ENCODE measurements at places on chromosomes 12 and 14.

DNA sequence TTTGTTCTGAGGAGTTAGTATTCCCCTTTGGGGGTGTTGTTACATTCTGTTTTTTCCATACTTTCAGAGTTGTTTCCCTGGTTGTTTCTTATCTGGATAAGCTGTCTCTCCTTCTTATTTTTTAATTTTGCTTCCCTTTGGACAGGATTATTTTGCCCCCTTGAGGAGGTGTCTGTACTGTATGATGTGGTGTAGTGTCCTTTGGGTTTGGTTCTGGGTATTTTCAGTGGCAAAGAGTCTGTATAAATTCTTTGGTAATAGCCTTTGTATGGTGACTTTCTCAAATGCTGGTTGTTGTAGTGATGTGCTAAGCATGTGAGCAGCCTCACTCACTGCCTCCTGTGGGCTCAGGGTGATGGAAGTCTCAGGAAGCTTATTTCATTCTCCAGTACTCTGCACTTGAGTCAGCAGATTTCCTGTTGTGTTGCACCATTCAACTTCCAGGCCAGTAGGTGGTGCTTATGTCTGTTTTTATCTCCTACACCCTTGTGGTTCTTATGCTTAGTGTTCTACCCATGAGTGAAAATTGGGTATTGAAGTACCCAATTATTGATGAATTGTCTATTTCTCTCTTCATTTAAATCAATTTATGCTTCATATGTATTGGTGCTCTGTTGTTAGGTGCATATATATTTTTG is 103.3 kb upstream of the PMCH start:
- peak; percentile 54 for DNase-seq

DNA sequence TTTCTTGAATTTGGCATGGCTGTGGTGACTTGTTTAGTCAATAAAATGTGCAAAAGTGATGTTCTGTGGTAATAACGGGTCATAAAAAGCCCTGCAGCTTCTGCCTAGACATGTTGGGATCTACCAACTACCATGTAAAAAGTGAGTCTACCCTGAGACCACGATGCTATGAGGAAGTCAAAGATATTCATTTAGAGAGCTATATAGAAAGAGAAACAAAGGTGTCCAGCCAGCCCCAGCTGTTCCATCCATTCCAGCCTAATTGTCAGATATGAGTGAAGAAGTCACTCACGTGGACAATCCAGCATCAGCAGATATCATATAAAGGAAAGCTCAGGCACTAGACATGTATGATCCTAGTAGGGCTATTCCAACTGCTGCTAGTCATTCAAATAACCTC is 117.2 kb upstream of the SSTR1 start:
- no peak for DNase-seq

- no peak for DNase-seq
Measured at GRCh38 chr14:22520796-22521195, 68.2 kb downstream of the DAD1 start.

DNA sequence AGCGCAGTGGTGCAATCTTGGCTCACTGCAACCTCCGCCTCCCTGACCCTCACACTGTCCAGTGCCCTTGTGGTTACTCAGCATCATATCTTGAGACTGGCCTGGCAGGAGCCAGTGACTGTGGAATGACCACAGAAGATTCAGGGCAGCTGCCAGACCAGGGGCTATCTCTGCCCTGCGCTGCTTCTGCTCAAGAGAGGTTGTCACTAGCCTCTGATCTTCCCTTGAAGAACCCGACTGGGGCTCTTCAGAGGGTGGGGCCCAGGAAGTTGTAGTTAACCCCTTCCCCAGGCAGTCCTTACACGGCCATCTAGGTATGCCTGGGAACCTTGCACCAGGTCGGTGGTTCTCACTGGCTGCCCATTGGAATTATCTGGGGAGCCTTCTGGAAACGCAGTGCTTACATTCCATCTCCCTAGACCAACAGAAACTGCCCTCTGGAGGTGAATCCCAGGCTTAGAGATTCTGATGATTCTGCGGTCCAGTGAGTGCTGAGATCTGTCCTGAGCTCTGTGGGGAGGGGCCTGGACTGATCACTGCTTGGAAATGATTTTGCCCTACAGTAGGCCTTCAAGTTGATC is 41.4 kb downstream of the PLEKHG3 start:
- no peak for DNase-seq

DNA sequence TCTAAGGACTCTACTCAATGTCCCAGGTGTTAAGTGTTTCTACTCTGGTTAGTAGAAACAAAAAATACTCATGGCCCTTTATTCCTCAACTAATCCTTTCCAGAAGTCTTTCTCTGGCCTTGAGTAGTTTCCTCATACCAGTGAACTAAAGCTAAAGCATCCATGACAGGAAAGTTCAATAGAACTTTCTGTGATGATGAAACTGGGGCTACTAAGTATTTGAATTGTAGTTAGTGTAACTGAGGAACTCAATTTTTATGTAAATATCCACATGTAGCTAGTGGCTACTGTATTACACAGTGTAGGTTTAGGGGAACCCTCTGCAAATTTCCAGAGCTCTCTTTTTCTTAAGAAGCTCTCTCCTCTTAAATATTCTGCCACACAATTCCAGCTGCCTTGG is 63.7 kb downstream of the R3HDM2 start:
- no peak for DNase-seq

DNA sequence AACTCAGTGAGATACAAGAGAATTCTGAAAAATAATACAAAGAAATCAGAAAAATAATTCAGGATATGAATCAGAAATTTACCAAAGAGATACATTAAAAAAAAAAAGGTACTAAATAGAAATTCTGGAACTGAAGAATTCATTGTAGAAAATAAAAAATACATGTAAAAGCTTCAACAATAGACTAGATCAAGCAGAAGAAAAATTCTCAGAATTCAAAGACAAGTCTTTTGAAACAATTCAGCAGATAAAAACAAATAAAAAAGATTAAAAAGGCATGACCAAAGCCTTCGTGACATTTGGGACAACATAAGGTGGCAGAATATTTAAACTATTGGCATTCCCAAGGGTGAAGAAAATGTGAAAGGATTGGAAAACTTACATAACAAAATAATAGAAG is 133.1 kb upstream of the CNOT2 start:
- DNase-seq: no peak

GRCh38 chr12:117035287-117035686 is 63.9 kb downstream of the TESC start:
- DNase-seq: no peak

DNA sequence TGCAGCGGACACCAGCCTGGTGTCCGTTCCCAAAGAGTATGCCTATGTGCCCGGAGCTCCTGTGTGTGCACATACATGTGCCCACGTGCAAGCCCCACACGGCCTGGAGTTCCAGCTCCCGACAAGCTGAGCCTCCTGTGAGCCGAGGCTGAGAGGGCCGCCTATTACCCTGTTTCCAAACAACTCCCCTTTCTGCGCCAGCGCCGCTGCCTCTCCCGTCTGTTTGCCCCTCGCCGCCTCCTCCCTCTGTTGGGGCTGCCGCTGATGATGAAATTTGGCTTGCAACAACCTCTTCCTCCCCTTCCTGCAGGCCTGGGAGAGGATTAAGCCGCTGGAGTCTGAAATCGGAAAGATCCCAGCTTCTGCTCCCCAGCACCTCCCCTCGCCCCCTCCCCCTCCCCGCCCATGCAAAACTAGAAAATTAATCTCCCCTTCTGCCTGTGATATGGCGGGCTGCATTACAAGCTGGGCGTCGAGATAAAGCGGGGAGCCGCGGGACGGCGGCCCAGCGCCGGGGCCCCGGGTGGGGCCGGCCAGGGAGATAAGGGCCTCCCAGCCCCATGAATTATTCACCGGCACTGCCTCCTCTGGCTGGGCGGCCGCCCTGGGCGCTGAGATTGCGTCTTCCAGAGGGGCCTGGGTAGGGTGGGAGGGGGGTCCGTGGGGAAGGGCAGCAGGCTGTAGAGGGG is 6.8 kb upstream of the ASIC1 start:
- no peak for DNase-seq

DNA sequence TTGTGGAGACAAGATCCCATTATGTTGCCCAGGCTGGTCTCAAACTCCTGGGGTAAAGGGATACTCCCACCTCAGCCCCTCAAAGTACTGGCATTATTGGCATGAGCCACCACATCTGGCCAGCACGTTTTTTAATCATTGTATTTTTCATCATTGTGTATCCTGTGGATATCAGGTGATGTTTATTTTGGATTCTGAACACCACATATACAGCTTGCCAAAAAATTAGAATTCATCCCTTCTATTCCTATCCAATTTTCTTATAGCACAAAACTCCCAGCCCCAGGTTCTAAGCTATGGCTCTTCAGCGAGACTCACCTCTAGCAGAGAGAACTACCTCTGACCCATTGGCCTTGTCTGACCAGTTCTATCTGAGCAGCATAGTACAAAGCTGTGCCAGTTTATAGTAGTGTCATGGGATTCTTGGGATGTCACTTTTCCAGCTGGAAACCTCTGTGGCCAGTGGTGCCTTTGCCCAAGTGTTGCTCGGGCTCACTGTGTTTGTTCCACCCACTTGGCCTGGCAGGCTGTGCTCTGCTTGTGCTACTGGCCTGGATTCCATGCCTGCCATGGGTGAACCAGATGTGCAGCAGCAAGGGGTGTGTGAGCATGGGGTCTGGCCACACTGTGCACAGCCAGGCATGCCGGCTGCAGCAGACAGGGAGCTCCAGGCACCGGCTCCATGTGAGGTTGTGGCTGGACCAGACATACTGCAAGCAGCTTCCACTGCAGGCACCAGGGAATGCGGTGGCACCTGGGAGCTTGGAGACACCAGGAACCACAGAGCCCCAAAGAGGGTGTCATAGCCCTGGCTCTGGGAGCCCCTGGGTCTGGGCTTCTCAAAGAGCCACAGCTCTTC is 37.2 kb downstream of the TIMELESS start:
- no peak for DNase-seq

GRCh38 chr14:70018713-70019211 is 139.5 kb downstream of the SMOC1 start:
- DNase-seq: peak; percentile 25

GRCh38 chr12:42235426-42235825 is 2.6 kb downstream of the YAF2 start:
- no peak for DNase-seq

DNA sequence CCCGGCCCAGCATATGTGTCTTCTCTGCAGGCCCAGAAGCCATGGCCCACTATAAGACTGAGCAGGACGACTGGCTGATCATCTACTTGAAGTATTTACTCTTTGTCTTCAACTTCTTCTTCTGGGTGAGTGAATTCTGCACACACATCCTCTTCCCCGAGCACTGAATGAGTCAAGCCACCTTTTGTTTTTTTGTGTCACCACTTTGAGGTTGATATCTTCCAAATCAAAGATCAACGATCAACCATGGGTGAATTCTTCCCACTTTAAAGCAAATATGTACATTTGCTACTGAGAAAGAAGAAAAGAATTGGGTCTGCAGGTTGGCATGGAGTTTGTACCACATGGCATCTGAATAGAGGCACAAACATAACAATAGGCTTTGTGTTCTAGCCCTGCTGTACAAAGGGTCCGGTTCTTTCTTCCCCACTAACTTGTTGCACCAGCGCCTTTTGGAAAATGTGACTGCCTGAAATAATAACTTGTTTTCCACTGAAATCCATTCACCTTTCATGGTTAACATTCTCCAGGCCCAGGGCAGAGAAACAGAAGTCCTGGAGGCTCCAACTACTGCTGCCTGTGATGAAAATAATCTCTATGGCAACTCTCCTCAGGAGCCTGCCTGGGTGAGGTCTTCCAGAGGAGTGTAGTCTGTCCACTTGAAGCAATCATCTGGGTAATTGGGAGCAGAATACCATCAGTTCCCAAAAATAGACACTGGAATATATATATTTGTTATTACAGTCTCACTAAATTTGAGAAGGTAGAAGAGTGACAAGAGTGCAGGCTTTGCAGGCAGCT is 27.6 kb downstream of the TSPAN11 start:
- no peak for DNase-seq

DNA sequence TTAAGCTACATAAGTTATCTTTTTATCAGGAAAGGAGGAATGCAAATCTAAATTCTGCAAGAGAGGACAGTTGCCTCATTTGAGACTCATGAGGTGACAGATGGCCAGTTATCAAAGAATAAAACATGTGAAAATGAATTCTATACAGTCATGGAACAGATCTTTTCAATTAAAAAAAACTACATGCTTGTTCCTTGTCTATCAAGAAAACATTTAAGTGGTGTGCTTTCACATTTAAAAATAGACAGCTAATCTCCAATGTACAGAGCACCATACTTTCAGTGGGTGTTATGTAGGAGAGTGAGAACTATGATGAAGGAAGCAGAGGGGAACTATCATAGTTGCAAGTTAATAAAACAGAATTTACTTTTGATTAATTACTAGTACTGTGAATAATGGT is 76.7 kb upstream of the TTC7B start:
- DNase-seq: no peak

GRCh38 chr12:1171657-1172408 is 180.8 kb downstream of the ERC1 start:
- no peak for DNase-seq

GRCh38 chr12:11805680-11806079 is 156.2 kb downstream of the ETV6 start:
- no peak for DNase-seq

Data from foreskin melanocyte (primary cell).